Hematopoietic multipotent progenitor cell treated with erythropoietin and hydrocortisone succinate and interleukin-3 and kit ligand, for 15 days (in vitro differentiated cells): ENCODE measurements at places on chromosomes 2 and 18.
A peak's percentile ranks its signal among the peaks of the same experiment; 100 is the strongest.

DNA sequence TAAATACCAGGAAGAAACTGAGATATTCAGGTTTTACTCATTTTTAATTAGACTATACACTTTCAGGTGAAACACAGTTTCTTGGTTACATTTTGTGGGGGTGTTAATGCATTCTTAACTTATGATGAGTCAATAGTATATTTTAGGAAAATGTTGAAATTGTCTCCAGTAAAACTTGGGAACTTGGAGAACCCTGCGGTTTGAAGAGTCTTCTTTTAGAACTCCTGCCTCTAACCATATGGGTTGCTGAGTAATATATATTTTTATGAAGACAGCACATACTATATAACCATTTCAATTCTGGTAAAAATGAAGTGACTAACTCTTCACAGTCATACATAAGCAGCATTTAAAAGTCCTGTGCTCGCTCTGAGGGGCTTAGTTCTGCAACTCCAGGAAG is 308.2 kb upstream of the LRATD1 start:
- no peak for DNase-seq

GRCh38 chr2:3572620-3573019 is 2.4 kb upstream of the RPS7 start:
- no peak for DNase-seq

DNA sequence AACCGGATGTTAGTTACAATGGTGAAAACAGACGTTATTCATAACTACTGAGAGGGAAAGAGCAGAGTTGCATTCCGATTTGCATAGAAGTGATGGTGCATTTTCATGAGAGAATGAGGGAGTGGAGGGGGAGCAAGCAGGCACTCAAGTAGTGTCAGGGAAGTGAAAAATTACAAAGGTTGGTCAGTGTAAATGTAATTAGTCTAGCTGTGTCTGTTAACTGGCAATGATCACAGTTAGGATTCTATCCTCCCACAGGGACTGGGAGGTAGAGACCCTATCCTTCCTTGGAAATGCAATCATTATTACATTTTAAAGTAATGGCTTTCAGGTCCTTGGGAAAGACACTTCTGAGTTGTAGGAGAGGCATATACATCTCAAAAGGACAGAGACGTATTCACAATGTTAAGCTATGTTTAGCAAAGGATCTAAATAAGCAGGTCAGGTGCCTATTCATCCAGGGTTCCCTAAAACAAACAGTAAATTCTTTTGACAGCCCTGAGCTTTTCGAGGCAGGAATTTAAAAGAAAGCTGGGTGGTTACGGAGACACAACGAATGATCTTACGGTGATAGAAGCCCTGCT is 1671.8 kb upstream of the DDX18 start:
- DNase-seq, result no peak

GRCh38 chr18:8389391-8390340 is 219.6 kb upstream of the RAB12 start:
- DNase-seq, result peak; percentile 5

DNA sequence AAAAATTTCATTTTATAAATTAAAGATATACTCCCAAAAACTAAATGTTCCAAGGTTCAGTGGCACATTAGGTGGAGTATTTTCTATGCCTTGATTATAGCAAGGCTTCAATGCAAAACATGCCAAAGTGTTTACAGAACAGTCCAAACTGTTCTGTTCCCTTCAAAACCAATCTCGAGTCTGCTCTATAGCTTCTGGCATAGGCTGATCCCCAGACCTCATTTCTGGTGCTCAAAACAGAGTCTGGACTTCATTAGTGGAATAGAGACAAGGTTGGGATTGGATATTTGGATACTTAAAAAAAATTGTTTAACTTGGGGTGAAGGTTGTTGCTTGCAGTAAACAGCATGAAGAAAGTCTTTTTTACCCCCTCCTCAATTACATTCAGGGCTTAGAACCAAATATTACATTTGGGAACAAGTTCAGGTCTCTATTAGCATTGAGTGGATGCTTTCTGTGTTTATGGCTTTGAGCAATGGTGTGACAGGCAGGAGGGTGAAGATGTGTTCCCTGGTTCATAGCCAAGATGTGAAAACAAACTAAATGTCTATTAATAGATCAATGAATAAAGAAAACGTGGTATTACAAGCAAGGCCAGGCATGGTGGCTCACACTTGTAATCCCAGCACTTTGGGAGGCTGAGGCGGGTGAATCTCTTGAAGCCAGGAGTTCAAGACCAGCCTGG is 208.1 kb upstream of the RND3 start:
- no peak for DNase-seq

- no peak for DNase-seq
These were observed 294.9 kb downstream of the DYSF start for GRCh38 chr2:71748227-71748626.

DNA sequence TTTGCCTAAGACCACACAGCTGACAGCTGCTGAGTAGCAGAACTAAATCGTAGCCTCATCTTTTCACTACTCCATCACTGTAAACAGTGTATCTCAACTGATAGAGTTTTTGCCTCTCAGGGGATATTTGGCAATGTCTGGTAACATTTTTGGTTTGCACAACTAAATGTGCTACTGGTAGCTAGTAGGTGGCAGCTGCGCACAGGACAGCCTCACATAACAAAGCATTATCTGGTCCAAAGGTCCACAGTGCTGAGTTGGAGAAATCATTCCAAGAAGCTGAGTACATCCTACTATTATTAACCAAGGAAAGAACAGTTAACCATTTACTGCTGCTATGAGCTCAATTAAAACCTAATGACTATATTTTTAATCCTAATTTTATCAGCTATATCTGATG is 6.1 kb upstream of the CCDC102B start:
- no peak for DNase-seq

- no peak for DNase-seq
These were observed 2.9 kb downstream of the CHRND start for GRCh38 chr2:232528746-232529460.

GRCh38 chr2:161388146-161388779 is 27.8 kb upstream of the TBR1 start:
- DNase-seq, result no peak

- no peak for DNase-seq
These were observed 74.0 kb downstream of the ZNF516 start for GRCh38 chr18:76420898-76421684.

DNA sequence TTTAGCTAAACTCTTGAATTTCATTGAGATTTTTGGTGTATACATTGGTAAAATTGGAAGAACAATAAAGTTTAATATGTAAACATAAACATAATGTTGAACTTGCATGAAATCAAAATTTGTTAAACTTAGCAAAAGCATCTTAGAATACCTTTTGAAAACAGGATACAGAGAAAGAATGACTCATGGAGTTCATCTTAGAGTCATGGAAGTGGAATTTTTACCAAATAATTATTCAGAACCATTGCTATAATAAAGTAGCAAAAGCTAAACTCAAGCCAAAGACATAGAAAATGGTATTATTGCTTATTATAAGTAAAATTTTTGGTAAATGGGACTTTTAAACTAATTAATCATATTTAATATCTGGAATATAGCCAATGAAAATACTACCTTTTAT is 841.6 kb upstream of the SLC39A10 start:
- no peak for DNase-seq

DNA sequence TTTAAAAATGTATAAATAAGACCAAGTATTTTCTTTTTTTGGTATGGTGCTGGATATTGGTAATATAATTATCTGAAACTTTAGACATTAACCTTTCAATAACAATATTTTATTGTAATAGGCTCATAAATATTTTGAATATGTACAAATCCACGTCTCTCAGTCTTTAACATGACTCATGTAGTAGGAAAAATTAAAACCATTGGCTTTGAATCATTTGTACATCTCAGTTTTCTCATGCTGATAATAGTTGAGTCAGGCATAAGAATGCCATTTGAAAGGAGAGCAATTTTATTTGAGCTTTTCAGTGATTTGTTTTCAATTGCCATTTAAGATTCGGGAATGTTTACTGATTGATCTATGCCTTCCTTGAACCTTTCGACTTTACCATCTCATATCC is 364.8 kb downstream of the TGIF1 start:
- DNase-seq, result no peak

GRCh38 chr18:4603955-4604354 is 148.8 kb upstream of the DLGAP1 start:
- DNase-seq, result no peak

- no peak for DNase-seq
These were observed 112.4 kb downstream of the CYRIA start for GRCh38 chr2:16553226-16553625.

DNA sequence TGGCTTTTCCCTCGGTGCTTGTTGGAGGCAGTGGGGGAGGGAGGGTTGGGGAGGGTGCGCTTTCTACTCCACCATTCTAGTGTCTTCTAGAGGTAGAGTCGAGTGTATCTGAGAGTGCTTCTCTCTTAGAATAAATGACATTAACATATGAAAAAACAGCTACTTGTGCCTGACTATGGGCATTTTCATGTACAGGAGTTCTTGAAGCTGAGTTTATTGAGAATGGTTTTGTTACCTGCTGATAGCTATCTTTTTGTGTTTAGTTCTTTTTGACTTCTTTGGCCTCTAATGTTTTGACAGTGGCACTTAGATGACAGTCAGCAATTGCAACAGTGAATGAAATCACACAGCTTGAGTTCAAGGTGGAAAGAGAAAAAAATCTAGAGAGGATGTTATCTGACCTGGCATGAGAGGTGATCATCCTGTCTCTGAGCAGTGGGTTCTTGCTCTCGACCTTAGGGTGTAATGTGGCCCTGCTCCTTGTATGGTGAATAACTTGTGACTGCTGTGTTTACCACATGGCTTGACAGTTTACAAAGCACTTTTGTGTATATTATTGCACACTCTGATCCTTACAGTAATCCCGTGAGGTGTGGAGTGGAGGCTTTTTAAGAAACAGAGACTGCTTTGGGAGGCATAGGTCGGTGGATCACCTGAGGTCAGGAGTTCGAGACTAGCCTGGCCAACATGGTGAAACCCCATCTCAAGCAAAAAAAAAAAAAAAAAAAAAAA is 86.7 kb downstream of the AGAP1 start:
- DNase-seq, result no peak

GRCh38 chr2:60964651-60965498 is 52.6 kb upstream of the PEX13 start:
- DNase-seq, result no peak

- peak; percentile 8 for DNase-seq
These were observed 1.2 kb downstream of the PER2 start for GRCh38 chr2:238286987-238287736.

DNA sequence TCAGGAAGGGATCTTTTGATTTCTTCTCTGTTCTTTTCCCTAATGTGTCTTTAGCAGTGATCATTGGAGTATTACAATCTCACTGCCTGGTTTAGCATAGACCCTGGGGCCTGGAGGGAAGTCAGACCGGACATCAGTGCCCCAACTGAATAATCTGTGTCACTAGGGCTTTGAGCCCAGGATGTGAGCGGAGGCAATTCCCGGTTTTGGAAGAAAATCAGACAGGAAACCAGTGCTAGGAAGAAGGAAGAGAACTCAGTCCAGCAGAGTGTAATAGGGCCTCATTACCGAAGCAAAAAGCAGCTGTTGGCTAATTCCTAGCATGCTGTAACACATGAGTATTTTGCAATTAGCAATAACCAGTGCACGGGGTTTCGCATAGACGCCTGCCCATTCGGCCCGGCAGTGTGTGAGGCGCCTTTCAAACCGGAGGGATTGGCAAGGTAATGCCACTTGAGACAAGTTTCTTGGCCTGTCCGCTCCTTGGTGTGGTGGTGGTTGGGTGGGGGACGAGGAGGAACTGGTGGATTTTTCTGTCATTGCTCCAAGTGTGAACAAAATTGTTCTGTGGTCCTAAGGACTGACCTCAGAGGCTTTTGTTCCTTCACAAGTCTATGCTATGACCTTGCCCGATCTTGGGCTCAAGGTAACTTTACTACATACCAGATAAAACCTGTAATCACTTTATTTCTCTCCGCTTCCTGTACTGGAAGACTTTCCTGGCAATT is 2.8 kb downstream of the FOSL2 start:
- no peak for DNase-seq

GRCh38 chr2:149094217-149095015 is 55.9 kb downstream of the LYPD6B start:
- no peak for DNase-seq

DNA sequence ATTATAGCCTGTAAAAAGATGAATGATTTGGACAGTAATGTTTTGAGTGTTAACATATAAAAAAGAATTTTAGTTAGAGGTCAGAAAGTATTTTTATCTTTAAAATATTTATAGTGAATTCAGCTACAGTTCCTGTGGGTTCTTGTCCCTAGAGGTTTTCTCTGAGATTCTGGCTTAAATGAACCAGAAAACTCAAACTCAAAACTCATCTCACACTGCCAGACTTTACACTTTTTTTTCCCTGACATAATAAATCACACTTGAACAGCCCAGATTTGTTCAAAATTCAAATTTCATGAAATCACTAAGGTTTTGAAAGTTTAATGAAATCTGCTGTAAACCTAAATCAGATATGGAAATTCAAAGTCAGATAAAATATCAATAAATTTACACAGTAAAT is 92.3 kb downstream of the KCNH7 start:
- no peak for DNase-seq

DNA sequence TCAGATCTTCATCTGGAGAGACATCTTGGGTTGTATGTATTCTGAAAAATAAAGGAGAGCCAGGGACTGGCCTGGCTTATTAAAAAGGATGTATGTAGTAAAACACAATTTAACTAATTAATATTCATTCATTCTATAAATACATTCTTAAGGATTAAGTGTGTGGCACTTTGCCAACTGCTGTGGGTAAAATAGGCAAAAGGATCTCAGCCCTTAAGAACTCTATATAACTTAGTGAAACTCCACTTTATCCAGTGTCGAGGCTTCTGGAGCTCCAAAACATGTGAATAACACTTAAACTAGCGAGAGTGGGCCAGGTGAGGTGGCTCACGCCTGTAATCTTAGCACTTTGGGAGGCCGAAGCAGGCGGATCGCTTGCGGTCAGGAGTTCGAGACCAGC is 7.7 kb upstream of the STK39 start:
- no peak for DNase-seq

GRCh38 chr18:79336556-79337142 is 59.1 kb upstream of the NFATC1 start:
- DNase-seq, result no peak

DNA sequence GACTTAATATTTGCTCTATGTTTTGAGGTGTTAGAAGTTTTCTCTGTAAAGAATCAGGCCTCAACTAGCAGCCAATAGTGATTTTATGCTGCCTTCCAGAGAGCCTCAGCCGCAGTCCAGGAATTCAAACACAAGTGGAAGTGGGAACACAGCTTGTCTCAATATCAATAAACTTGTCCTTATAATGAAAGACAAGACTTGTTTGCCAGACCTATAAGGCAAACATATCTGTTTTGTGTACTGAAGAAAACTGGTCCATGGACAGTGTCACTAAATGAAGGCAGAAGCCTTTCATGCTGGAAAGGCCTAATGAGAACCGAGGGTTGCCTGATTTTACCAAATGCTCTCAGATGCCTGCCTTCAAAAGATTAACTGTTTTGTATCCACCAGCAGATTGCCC is 182.2 kb downstream of the EPHA4 start:
- DNase-seq, result no peak

DNA sequence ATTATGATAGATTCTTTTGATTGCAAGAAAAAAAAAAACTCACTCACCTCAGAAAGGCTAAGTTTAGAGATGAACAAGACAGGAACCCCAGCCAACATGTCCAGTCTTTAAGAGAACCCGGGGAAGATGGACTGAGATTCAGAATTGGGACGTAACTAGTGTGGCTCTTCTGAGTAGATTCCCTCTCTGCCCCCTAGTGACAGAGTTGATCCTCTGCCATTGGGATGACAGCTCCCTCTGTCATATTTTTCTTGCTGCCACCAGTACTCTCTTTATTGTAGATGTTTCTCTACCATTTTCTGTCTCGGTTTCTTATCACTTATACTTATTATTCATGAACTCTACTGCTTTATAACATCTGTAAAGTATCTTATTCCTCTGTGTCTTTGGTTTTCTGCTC is 77.7 kb downstream of the GULP1 start:
- DNase-seq, result peak; percentile 2
